ENCODE measurements at places on chromosomes 16 and 17.

- no peak for DNase-seq
These were observed 116.6 kb downstream of the ZNF18 start for GRCh38 chr17:11880714-11881113.

GRCh38 chr17:40516581-40517285 is 15.3 kb upstream of the TNS4 start:
- DNase-seq = peak; percentile 93

GRCh38 chr17:81479175-81480071 is 33.2 kb downstream of the ACTG1 start:
- no peak for DNase-seq

DNA sequence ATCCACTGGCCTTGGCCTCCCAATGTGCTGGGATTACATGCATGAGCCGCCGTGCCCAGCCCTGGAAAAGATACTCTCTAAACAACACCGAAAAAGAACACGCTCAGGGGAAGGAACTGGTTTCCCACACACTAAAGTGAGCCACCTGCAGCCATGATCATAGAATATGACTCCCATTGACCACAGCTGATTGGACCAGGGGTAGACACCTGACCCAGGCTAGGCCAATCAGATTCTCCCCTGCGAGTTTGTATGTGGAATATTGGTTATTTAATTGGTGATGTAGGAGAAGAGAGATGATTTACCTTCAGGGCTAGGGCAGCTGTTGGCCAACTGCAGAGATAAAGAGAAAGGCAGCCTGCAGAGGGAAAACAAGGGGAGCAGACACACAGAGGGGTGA is 9.0 kb upstream of the GGA2 start:
- DNase-seq = peak; percentile 28

- no peak for DNase-seq
These were observed 13.8 kb downstream of the CASKIN2 start for GRCh38 chr17:75501378-75502071.

GRCh38 chr16:8204769-8205168 is 385.5 kb downstream of the TMEM114 start:
- no peak for DNase-seq

DNA sequence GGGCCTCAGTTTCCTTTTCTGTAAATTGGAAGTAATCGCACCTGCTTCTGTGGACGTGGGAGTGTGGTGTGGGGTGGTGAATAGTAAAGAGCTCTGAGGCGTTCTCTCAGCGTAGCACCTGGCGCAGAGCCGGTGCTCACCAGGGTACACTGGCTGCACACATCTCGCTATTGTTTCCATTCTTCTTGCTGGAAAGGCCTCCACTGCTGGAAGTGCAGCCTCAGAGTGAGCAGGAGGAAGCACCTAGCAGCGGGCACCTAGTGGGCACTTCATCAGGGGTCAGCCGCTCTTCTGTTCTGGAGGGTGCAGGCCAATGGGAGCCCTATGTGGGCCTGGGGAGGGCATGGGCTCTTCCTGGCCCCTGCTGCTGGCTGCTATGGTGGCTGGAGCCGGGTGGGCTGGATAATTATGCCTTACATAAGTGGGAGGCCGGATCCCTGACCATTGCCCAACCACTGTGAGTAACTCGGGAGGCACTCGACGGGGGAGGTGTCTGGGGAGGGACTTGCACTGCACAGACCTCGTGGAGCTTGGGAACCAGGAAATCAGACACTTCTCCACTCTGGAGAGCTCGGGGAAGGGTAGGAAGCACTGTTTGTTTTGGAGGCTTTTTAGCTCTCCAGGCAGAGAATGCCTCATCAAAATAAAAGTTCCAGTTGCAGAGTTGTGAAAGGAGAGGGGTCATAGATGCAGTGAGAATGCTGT is 1.7 kb downstream of the MAP2K3 start:
- peak; percentile 85 for DNase-seq

DNA sequence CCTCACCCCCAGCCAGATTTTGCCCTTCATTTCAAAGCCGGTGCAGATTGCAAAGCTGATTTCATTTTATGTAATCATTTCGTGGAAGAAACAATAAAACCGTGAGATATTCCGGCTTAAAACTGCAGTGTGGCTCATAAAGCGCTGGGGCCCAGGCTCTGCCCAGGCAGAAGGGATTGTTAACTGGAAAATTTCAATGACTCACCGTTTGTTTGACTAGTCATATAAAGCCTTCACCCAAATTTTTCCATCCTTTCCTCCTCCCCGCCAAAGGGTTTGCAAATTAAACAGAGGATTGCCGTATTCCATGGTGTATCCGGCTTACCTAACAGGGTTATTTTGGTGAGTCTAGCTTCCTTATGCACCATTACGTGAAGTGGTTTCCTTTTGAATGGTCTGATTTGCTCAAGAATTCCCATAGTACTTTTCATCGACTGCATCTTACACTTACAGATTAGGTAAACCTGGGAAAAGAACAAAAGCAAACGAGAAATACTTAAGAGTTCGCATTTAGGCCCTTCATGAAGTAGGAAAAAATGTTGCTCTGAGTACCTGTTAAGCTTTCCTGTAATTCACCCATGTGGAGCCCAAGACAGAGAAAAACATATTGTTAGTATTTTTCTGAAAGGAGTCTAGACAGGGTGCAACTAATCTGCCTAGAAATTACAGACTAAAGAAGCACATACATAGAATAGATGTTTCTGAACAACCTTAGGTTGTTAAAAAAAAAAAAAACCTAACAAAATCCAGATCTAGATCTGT is 949 bp upstream of the GSPT1 start:
- DNase-seq = no peak

DNA sequence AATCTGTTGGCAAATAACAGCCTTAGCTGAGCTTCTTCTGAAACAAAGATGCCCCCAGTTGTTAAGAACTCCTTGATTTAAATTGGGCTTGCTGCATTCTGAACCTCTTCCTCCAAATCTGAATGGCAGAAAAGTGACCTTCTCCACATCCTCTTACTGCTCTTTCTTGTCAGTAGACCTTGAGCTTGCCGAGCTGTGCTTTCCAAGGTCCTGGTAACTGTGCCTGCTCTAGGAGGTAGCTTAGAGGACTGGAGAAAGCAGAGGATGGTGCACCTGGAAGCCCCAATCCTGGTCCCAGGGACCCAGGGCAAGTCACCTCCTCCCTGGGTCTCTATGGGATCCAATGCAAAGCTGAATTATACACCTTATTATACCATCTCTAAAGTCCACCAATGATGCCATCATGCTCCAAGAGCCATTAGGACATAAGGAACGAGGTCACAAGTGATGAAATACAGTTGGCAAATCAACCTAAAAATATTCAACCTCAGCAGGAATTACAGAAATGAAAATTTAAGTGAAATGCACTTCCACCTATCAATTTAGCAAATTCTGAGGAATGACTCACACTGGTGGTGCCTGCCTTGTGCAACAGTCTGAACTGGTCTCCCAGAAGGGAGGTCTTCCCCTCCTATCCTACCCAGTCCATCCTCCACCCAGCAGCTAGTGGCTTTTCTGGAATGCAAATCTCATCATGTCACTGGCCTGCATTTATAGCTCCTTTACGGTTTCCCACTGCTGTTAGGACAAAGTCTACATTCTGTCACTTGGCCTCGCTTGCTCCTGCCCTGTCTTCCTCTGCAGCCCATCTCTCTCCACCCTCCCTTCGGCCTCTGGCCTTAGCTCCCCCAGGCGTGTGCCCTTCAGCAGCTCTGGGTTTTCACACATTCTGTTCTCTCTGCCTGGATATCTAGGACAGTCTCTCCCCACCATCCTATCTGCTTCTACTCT is 36.6 kb downstream of the TOM1L2 start:
- peak; percentile 96 for DNase-seq

- DNase-seq = no peak
These were observed 6.5 kb downstream of the C16orf90 start for GRCh38 chr16:3488801-3489200.

DNA sequence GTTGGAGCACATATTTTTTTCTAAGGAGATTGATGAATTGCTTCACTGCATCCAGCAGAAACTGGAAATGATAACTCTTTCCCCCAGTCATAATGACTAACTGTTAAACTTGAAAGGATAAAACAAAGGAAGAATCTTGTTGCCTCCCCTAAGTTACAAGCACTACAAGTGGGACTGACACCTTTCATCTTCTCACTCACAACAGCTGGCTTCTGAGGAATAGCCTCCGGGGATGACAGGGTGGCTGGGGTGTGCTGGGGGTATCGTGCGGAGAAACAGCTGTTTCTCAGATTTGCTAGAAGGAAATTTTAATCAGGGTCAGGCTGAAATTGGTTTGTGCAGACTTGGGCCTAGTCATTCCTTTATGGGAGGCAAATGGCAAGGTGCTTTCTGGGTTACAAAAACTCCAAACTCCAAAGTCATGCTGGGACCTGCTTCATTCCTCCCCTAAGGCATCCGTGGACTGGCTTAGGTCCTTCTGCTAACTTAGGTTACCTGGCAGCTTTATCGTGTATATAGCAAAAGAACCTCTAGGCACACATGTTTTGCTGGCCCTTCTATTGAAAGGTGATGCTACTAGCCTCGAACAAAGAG is 557.2 kb downstream of the TOX3 start:
- DNase-seq = no peak

- DNase-seq = no peak
These were observed 40.7 kb downstream of the ACTG1 start for GRCh38 chr17:81471818-81472456.

DNA sequence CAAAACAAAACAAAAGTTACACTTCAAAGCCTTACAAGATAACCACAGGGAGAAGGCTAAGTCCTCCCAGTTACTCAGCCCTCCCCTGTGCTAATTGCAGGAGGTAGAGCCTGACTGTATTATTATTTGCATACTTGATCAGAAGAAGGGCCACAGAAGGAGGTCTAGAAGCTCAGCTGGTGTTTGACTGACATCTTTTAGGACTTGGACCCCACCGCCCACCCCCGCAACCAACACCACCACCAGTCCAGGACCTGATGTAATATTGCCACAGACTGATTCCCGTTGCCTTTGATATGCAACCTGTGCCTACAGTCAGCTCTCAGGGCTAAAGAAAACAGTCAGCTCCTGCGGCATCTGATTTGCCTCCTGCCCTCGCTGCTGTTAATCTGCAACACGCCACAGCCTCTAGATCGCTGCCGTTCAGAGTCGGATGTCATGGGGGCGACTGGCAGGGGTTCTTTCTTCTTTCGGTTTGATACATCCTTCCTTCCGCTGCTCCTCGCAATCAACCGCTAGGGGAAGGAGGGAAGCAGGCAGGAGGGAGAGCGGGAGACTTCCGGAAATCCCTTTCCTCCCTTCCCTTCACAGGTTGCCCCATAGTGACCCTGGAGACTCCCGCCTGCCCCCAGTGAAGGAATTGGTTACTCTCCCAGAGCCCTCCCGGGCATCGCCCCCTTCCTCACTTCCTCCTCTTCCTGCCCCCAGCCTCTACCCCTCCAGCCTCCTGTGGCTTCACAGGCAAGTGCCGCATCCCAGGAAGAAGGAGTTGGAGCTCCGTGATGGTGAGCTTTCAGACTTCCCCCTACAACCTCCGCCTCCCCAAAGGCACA is 90.5 kb upstream of the SOX9 start:
- peak; percentile 57 for DNase-seq

DNA sequence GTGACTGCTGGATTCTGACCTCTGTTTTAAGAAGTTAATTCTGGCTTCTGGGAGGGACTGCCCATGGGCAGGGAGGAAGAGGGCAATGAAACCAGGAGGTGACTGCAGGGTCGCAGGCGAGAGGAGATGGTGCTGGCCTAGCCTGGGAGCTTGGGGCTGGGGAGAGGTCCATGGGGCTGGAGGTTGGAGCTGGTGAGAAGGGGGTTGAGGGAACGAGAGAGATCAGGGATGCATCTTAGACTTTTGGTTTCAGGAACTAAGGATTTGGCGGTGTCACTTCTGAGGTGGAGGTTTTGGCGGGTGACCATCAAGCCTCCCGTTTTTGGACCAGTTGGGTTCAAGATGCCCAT is 64.6 kb downstream of the NKD1 start:
- DNase-seq = no peak

DNA sequence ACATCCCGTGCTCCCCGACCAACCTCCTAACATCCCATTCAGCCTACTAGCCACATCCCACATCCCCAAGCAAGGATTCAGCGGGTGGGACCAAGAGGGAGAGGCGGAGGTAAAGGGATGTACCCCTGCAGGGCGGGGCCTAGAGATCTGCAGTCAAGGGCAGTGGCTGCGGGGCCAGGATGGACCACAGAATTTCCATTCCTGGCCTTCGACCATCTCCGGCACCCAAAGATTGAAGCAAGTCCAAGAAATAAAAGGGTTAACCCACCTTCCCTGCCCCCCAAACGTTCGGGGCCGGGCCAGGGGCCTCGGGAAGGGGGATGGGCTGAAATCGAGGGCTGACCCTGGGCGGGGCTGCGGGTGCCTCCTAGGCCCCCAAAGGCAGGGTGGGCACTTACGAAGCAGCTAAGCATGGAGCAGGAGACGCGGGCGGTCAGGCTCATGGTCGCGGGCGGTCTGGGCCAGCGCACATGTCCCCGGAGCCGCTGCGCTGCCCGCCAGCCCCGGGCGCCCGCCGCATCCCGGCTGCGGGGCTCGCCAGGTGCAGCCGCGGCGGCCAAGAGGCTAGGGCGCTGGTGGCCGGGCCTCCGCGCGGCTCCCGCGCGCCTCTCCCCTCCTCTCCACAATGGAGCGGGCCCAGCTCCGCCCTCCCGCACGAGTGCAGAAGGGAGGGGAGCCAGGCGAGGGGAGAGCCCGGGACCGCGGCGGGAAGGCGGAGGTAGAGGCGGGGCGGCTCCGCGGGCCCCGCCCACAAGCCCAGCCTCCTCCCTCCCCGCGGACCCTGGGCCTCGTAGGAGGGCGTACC is at the start of gene MTMR4:
Gene MTMR4, minus strand, starts transcription at position 674 of the 805 bp plus-strand sequence. Its CDS starts 231 bp downstream, at position 443.
- DNase-seq = peak; percentile 55

GRCh38 chr17:5819921-5820685 is 235.8 kb upstream of the NLRP1 start:
- no peak for DNase-seq

DNA sequence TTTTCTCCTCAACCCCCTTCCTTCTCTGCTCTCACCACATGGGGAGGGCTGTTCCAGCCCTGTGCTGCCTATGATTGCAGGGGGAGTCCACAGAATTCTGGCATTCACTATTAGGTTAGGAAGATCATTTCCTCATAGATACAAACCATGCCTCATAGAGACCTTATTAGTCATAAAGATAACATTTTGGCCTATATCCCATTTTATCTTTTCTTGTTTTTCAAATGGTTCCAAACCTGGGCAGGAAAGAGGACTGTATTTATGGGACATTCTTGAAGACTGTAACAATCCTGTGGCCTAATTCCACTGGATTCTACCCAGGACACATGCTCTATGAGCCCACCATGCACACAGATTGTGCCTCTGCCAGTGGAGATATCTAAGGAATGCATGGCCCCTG is 51.7 kb downstream of the ASIC2 start:
- DNase-seq = no peak

DNA sequence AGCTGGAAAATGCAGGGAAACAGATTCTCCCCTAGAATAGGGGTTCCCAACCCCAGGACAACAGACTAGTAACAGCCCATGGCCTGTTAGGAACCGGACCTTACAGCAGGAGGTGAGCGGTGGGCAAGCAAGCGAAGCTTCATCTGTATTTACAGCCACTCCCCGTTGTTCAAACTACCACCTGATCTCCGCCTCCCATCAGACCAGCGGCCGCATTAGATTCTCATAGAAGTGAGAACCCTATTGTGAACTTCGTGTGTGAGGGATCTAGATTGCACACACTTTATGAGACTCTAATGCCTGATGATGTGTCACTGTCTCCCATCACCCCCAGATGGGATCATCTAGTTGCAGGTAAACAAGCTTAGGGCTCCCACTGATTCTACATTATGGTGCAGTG is 3.5 kb downstream of the CD300LB start:
- DNase-seq = no peak

- DNase-seq = no peak
These were observed 13.7 kb downstream of the MMD start for GRCh38 chr17:55407641-55408566.

Measured in MV-4-11 (cell line).